A549 treated with CORT108297 at 1 μM for 4 hours (cell line): ENCODE measurements at places on chromosomes 4 and X. TPM values are rescaled to one million over a fixed set of nuclear protein-coding genes. Genes with fewer than 3 reads are reported as not detected.

SERPINA7 gene
- not detected in 5 replicates for total RNA-seq

SATL1 gene
- total RNA-seq: not detected in 5 replicates

CETN2 gene
- 71.8 to 88.7 TPM (median 72.6 TPM) in 5 replicates for total RNA-seq

HELT gene
- not detected in 5 replicates for total RNA-seq

ARHGEF6 gene
- total RNA-seq: 0.13 to 0.23 TPM (median 0.16 TPM) in 5 replicates

PSAPL1 gene
- total RNA-seq: 0.06 to 0.18 TPM (median 0.12 TPM) in 5 replicates

PDHA2 gene
- total RNA-seq: not detected in 5 replicates
